ENCODE measurements at places on chromosomes 16 and 17. TPM values are rescaled to one million over a fixed set of nuclear protein-coding genes. Genes with fewer than 3 reads are reported as not detected.

EME2 gene
- total RNA-seq = 29.2 TPM

ATP6V0C gene
- total RNA-seq = 42.5 TPM

CD300H gene
- total RNA-seq = not detected

JPH3 gene
- not detected for total RNA-seq

SLFN12 gene
- total RNA-seq = 25.3 TPM

TPSD1 gene
- total RNA-seq = 3.1 TPM

RPL27 gene
- total RNA-seq = 535 TPM

GRCh38 chr16:2384426-2384825 is 43.9 kb upstream of the ABCA3 start:
- DNase-seq = no peak

DNA sequence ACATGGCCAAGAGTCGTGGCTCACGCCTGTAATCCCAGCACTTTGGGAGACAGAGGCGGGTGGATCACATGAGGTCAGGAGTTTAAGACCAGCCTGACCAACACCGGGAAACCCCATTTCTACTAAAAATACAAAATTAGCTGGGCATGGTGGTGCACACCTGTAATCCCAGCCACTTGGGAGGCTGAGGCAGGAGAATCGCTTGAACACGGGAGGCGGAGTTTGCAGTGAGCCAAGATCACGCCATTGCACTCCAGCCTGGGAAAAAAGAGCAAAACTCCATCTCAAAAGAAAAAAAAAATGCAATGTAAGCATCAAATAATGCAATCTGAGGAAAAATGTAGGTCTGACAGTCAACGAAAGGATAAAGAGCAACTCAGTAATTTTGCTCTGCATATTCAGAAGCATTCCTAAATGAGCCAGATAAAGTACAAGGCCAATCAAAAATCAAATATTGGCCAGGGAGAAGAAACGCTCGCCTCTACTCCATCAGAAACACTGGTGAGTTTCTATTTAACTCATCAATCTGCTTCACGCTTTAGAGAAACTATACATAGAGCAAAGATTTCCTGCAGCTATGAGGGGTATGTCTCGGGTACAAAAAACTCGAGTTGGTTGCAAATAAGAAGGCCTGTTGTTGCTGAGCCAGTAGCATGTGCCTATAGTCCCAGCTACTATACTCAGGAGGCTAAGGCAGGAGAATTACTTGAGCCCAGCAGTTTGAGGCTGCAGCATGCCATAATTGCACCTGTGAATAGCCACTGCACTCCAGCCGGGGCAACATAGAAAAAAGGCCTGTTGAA is 3.7 kb downstream of the TXNDC11 start:
- DNase-seq = no peak

- no peak for DNase-seq
Observed at GRCh38 chr17:61009663-61010062, 332.0 kb downstream of the BCAS3 start.

GRCh38 chr16:68823401-68824135 is 19.8 kb upstream of the TANGO6 start:
- DNase-seq = no peak

DNA sequence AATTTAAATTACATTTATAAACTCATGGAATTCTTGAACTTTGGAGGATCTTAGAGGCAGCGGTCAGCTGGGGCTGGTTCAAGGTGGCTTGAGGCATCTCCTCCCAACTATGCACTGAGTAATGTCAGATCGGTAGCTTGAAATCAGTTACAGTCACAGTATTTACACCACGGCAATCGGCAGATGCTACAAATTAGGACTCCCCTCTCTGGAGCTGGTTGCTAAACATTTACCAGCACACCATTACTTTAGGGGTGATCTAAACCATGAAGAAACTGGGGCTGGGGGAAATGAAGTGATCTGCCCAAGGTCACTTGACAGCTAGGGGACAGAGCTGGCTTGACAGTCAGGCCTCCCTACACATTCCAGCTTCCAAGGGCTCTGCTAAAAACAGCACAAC is 137.6 kb downstream of the IRX3 start:
- DNase-seq = no peak

DNA sequence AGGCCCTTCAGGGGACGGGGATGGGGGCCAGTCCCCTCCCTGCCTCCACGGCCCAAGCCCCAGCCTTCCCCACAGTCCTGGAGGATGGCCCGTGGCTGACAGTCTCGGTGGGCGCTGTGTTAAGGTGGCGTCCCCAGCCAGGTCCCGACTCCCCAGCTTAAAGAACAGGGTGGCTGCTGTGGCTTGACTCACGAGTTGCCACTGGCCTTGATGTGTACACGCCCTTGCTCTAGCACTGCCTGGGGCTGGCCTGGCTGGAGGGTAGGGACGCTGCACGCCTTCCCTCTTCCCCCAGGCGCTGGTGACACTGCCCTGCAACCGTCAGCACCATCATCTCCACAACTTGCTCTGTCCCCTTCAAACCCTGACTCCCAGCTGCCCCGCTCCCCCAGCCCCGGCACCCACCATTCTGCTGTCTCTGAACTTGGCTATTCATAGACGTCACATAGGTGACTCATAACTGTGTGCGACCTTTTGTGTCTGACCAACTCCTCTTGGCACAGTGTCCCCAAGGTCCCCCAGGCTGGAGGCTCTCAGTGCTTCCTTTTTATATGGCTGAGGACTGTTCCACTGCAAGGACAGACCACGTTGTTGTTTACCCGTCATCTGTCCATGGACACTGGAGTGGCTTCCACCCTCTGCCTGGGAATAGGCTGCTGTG is 6.3 kb downstream of the GNPTG start:
- no peak for DNase-seq

DNA sequence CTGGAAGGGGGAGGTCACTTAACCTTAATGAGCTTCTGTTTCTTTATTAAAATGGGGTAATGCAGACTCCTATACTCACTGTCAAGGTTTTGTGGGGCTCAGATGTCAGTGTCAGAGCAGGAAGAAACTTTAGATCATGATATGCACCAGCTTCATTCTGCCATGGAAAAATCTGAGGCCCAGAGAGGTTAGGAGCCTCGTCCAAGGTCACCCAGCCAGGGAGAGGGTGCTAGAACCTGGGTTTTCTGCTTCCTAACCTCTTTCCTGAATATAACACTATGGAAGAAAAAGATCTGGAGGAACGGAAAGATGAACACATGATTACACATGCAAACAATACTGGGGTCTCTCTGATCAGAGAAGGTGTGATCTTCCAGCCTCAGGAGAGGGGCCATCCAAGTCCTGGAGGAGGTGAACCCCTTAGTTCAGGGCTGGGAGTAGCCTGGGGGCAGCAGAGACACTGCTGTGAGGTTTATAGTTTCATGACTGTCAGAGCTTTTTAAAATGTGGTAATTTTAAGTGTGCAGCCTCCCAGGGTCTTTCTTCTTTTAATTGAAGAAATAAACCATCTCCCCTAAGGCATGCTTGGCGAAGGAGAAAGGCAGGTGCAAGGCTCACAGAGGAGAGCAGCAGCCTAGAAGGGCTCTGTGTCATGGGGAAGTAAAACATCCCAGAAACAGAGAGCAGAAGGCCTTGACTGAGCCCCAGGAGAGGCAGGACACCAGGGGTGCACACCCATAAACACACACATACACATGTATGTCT is 10.2 kb upstream of the MEOX1 start:
- DNase-seq = no peak

GRCh38 chr17:784143-784542 is 2.0 kb downstream of the MRM3 start:
- DNase-seq = no peak

GRCh38 chr17:17300624-17301568 is 2.3 kb upstream of the NT5M start:
- DNase-seq = no peak

DNA sequence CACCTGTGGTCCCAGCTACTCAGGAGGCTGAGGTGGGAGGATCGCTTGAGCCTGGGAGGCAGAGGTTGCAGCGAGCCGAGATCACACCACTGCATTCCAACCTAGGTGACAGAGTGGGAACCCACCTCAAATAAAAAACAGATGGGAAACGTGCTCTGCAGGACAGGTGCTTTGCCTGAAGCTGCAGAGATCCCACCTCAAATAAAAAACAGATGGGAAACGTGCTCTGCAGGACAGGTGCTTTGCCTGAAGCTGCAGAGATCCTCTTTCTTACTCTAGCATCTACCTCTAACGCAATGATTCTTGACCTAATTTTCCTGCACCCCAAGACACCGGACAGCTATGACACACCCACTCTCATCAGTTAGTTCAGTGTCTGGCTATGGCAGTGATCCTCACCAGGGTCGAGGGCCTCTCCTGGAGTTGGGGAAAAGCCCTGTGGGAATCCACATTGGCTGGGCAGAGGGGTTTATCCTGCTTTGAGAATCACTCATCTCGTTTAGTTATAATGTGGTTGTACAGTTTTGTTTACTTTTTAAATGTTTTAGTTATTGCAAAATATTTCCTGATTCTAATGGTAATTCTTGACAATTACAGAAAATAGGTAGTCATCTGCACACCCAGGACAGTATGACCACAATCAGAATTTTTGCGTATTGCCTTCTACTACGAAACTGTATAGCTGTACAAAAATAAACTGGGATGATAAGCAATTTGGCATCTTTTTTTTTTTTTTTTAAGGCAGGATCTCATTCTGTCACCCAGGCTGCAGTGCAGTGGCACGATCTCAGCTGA is 11.4 kb downstream of the VPS53 start:
- DNase-seq = no peak

- DNase-seq = no peak
Observed at GRCh38 chr16:78879011-78879410, 721.5 kb downstream of the MAF start.

DNA sequence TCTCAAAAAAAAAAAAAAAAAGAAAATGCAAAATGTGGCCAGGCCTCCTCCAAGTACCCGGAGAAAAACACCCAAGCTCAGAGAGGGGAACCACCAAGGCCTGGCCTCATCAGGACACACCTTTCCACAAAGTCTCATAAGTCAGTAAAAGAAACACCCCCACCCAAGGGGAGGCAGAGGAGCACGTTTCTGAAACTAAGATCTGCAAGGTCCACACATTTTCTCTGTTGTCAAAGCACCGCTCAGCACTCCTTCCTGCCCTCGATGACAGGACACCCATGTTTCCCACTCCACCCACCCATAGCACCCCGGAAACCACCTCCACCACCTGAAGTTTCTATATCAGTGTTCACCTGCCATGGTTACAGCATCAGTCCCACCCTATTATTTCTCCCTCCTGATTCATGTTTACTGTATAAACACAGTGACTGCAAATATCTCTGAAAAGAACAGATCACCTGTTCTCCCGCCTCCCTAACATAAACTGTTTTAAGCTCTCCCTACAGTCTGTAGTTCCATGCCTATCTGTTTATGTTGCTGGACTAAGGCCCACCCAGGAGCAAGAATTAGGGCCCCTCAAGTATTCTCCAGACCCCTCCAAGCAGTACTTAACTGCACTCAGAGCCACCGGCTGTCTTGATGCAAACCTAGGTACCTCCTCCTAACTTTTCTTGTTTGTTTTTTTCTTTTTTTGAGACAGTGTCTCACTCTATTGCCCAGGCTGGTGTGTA is 2.0 kb downstream of the CORO7 start:
- no peak for DNase-seq

DNA sequence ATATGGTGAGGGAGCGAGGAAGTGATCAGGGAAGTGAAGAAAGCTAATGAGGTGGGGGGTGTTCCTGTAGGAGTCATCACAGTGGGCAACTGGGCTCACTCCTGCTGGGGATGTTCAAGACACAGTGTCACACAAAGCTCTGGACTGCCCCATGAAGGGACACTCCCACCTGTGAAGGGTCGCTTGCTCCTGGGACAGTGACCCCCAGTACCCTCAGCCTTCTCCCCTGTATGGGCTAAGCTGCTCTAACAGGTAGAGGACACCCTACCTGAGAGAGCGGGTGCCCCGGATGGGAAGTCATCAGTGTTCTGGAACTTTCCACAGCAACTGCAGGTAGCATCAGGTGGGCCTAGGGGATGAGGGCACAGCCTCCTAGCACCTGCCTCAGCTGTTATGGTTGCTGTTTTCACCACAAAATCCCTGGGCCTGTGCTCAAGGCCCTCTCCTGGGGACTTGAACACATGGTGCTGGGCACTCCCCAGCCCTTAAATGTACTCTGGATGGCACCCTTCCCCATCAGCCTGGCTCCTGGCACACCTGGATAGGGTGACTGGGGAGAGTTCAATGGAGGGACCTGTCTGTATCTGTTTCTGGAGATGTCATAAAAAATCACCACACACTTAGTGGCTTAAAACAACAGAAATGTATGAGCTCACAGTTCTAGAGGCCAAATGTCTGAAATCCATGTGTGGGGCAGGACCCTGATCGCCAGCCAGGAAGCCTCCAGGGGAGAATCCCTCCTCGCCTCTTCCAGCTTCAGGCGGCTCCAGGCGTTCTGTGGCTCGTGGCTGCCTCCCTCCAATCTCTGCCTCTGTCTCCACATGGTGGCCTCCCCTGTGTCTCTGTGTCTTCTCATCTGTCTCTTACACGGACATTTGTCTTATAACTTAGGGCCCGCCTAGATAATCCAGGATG is 104.0 kb upstream of the CDH5 start:
- no peak for DNase-seq

DNA sequence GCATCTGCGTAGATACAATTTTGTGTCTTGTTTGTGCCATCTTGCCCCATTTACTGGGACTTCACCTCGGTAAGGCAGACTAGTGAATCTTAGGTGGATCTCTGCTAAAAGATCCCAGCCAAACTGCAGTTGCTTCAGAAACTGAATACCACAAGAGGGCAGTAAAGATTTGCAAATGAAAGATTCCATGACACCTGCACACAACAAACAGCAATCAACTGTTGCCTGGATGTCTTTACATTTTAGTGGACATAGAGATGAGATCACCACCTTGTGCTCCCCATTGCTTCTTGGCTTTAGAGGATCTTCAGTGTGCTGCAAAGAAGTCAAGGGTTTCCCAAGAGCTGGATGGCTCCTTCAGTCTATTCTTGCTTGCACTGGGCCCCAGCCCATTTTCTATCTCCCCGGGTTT is 119.2 kb upstream of the CACNG5 start:
- DNase-seq = no peak

- no peak for DNase-seq
Observed at GRCh38 chr16:50393858-50394802, 25.3 kb upstream of the BRD7 start.
